ENCODE measurements at places on chromosomes 16 and 17.

- no peak for DNase-seq
These were observed 167.7 kb upstream of the WSCD1 start for GRCh38 chr17:5902181-5903140.

- DNase-seq = no peak
These were observed 4.2 kb downstream of the IRX3 start for GRCh38 chr16:54282202-54282927.

GRCh38 chr16:59339871-59340270, 605.8 kb upstream of the GOT2 start:
- DNase-seq = no peak

DNA sequence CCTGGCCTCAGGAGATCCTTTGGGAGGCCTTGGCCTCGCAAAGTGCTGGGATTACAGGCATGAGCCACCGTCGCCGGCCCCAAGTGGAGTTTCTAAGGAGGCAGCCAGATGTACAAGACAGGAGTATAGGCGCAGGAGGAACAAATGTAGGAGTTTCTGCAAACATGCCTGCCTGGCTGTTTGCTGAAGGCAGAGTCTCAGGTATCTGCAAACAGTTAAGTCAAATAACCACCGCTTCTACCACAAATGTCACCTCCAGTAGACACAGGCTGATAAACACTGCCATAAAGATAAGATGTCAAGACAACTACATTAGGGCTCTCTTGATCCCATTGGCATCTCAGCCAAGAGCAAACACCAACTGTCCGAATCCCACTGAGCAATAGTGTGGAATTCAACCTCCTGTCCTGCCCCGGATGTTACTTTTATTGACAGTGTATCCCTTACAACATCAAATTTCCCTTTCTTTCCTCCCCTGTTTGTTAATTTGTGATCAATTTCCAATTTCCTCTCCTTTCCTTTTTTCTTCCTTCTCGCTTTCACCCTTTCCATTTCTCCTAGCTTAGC, 5.6 kb upstream of the COG1 start:
- no peak for DNase-seq

DNA sequence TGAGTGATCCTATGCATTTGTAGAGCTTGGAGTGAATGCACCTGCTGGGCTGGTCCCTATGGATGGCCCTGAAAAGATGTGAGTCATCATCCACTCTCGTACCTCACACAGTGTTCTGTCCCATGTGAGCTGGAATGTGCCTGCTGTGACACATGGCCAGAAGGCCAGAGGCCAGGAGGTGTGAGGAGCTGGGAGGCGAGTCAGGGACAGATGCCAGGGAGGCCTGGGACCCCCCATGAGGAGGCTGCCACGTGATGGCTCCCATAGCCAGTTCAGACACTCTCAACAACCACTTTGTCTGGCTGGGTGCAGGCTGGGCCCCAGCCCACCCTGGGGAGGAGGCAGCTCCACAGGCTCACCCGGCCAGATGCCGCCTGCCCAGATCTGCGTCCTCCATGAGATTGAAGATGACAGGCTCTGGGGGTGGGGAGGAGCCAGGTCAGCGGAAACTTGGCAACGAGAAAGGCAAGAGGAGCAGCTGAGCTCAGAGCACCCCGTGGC, 168.8 kb downstream of the C16orf78 start:
- no peak for DNase-seq

DNA sequence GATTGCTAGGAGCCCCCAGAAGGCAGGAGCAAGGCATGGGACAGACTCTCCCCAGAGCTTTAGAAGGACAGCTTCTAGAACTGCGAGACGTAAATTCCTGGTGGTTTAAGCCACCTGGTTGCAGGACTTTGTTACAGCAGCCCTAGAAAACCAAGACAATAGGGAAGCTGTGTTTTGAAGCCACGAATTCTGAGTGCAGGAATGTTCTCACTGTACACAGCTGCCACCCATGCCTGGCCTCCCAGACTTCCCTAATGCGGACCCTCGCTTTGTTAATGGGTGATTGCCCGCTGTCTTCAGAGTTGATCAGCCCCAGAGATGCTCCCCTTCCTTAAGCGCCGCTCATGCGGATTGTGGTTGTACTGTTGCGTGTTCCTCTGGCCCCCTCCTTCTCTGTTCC, 177.1 kb downstream of the MSI2 start:
- DNase-seq = no peak

- DNase-seq = no peak
These were observed 1.3 kb upstream of the CUEDC1 start for GRCh38 chr17:57956291-57957119.

DNA sequence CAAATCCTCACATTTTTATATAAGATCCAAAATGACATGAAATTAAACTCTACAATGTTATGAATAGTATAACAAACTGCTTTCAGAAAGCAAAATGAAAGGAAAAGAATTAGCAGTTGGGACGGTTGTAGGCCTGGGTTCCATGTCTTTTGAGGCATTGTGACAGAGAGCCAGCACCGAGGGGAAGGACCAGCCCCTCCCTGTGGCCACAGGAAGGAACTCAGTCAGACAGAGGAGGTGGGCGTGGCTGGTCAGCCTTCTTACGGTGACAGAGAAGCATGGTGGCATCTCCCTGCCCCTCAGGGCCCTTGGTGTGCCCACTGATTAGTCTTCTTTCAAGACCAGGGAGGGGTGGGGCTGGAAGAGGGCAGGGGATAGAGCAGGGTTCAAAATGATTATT, 5.7 kb downstream of the ZNF319 start:
- DNase-seq = peak; percentile 58

GRCh38 chr16:68636064-68636560, 9.0 kb upstream of the CDH3 start:
- no peak for DNase-seq

- peak; percentile 82 for DNase-seq
These were observed 22.7 kb downstream of the TMEM235 start for GRCh38 chr17:78253946-78254672.

- peak; percentile 98 for DNase-seq
These were observed 1.9 kb upstream of the LCMT1 start for GRCh38 chr16:25109643-25110042.
